ENCODE measurements at places on chromosomes 6 and 20.

- no peak for DNase-seq
Observed at GRCh38 chr20:45957021-45957941, 14.7 kb downstream of the ZNF335 start.

GRCh38 chr6:16058929-16059345 lies 69.9 kb upstream of the MYLIP start:
- DNase-seq: no peak

DNA sequence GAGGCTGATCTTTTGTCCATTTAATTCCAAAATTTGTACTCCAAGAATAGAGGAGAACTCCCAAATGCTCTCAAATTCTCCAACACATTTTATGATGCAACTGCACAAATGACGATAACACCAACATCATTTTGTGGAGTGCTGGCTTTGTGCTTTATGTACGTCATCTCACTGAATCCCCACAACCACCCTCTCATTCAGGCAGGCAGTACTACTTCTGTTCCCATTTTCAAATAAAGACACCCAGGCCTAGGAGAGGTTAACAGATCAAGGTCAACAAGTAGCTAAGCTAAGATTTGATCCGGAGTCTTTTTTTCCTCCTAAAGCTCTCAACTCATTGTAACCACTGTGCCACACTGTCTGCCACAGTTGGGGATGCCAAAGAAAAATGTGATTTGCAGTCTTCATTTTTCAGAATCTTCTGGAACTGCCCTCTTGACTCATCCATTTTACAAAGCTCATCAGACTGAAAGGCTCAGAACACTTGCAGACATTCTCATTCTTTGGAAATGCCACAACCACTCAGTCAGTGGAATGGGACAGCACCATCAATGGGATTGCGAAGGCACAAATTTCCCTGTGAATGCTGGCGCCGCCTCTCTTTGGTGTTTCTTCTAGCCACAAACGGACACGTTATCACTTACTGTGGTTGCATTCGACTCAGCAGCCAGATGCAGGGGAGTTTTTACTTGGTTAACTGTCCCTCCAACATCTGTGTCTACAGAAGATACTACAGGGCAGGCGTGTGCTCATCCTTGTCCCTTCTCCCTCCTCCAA lies 184.4 kb downstream of the GJA10 start:
- no peak for DNase-seq

DNA sequence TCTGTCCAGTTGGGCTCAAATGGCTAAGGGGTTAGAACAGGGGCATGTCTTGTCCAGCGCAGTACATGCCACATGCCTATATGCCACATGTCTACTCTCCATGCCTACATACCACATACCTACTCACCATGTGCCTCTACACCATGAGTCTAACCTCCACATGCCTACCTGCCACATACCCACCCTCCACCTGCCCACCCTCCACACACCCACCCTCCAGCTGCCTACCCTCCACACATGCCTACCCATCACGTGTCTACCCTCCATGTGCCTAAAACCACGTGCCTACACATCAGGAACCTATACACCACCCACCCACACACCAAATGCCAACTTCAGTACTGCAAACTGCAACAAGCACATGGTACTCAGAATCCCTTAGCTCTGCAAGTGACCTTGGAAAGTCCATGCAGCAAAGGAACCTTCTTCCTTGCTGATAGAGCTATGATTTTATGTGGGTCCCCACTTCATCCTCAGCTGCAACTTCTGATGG lies 113.0 kb upstream of the CST7 start:
- DNase-seq: no peak

DNA sequence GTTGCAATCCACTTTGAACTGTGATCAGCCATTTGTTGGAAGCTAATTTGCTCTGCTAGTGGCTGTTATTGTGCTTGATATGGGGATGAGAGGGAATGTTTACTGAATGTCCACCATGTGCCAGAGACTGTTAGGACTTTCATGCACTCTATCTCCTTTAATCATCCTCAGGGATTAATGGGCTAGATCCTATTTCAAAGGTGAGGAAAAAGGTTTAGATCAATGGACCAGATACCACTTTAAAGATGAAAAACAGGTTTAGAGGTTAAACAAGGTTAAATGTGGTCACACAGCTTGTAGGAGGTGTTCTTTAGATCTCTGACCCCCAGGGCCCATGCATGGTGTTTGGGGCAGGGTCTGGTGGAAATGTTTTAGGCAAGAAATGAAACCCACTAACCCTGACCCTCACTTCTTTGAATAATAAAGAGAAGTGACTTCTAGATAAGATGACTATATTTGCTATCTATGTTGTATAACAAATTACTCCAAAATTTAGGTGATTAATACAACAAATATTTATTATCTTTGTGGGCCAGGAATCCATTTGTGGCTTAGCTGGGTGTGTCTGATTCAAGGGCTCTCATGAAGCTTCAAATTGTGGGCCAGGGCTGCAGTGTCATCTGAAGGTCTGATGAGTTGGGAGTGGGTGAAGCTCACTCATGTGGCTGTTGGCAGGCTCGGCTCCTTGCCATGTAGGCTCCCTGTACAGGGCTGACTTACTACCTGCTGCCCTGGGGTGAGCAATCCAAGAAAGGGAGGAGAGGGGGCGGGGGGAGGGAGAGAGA lies 127.8 kb upstream of the FOXA2 start:
- DNase-seq: no peak

- no peak for DNase-seq
Observed at GRCh38 chr6:109834595-109835437, 143.3 kb upstream of the GPR6 start.

DNA sequence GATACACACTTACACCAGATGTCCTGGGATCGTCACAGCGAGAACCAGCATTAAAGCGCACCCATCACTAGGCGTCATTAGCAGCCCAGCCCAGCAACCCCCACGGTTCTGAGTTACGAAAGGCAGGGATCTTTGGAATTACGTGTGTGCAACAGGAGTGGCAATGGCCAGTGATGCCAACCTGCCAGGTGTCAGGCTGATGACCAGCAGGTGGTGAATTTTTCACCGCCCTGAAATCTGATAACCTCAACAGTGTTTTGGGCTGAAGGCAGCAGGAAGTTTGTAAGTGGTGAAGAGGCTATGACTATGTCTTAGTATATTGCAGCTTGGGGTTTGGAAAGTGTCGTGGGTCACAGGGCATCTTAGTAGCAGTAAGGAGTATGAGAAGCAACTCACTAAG lies 166.1 kb downstream of the TMEM242 start:
- no peak for DNase-seq

GRCh38 chr6:156589281-156589680 lies 187.9 kb upstream of the ARID1B start:
- no peak for DNase-seq

GRCh38 chr6:14550822-14551221 lies 433.2 kb downstream of the CD83 start:
- no peak for DNase-seq

DNA sequence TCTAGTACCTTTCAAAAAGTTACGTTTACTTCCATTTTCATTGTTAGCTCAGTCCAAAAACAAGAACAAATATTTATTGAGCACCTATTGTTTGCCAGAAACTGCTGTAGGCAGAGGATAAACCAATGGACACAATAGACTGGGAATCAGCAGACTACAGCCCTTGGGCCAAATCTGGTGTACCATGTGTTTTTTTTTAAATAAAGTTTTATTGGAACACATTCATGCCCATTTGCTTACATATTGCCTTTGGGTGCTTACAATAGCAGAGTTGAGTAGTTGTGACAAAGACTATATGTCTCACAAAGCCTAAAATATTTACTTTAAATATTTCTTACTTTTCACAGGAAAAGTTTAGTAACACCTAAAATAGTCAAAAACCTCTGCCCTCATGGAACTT lies 216.1 kb downstream of the COL9A1 start:
- DNase-seq: no peak

- no peak for DNase-seq
Observed at GRCh38 chr6:121765060-121765459, 329.6 kb downstream of the GJA1 start.

DNA sequence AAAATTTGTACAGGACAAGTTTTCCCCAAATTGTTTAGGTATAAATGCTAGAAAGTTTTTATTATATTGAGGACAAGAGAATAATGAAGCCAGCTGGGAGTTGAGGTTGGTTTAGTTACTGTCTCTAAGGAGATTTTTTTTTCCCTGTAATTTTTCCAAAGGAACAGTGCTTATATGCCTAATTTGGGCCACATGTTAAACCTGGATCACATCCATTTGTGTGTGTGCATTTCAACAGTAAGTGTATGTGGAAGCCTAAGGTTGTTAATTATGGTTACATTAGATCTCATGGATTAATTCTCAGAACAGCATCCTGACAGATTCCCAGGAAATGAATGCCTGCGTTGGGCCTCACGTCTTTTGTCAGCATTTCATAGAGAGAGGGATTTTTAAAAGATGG lies 4.5 kb downstream of the IGF2R start:
- DNase-seq: no peak

DNA sequence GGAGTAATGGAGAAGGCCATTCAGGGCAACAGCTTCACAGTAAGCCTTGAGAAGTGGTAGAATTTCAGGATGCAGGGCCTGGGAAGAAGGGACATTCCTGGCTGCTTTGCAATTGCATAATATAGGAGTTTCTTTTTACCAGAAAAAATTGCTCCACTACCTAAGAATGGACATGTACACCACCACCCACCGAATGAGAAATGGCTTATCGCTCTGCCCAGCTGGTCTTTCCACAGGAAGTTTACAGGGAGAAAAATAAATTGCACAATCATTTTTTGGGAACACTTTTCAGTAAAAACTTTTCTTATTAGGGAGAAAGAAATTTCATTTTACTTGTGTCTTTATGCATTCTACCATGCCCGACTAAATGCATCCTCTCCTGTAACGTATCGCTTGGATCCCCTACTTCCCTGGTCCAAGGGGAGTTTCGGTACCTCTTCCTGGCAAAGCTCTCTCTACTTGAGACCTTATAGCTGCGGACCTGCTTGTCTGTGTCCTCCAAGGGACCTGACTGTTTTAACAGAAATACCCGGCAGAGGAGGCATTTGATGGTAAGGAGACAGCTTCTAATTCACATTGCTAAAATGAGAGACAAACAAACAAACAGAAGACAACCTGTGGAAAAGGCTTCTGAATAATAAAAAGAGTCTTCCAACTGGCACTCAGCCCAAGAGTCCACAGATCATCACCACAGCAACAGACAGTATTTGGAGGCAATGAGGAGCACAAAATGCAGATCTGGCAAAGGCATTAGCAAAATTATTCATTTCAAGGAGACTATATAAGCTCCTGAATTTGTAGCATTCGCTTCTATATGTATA lies 54.2 kb downstream of the MAP3K5 start:
- DNase-seq: no peak

GRCh38 chr6:37617073-37617472 lies 80.6 kb downstream of the MDGA1 start:
- DNase-seq: no peak

DNA sequence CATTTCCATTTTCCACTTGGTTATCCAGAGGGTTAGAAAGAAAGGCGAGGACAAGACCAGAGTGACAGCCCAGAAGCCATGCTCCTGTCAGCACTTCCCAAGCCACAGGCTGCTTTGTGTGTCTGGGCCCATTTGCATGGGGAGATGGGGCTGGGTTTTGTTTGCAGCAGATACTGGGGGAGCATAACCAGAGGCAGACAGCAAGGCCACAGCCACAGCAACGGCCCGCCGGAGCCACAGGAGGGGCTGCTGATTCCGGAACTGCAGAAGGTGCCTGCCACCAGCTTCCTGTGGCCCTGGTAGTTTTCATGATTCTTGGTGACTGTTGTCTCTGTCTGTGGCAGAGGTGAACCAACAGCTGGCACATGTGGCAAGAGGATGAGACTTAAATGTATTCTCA lies 106.6 kb downstream of the DLL1 start:
- no peak for DNase-seq

DNA sequence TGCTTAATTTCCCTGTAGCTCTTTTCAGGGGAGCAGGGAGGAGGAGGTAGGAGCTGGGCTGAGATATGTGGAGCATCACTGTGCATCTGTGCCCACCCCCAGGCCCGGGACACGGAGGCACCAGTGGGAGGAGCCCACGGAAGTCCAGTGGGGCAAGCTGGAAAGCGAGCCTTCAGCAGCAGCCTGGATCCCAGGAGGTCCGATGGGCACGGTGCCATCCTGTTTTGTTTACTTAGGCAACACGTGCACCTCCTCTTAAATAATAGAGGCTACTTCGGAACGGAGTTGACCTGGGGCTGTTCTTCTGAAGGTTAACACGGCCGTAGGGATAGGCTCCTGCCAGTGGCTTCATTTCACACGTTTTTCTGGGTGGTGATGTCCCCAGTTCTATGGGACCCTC lies 51.6 kb downstream of the CDH4 start:
- DNase-seq: no peak

DNA sequence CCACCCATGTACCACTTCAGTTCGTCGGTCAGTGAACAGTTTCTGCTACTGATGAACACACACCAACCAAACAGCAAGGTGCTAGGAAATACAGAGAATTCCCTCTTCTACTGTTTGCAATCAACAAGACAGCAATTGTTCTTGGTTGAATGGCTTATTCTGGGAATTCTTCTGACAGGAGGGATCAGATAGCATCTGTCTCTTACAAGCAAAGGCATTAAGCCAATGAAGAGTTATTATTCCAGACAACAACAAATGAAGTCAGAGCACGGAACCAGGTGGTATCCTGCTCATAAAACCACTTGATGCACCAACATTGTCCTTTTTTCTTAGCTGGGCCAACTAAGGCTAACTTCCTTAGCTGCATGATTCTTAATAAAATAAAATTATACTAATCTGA lies 37.8 kb downstream of the PTPRK start:
- DNase-seq: no peak

GRCh38 chr6:15253203-15254022 lies 7.5 kb downstream of the JARID2 start:
- DNase-seq: no peak

GRCh38 chr20:57746201-57746600 lies 36.4 kb upstream of the PMEPA1 start:
- DNase-seq: no peak

DNA sequence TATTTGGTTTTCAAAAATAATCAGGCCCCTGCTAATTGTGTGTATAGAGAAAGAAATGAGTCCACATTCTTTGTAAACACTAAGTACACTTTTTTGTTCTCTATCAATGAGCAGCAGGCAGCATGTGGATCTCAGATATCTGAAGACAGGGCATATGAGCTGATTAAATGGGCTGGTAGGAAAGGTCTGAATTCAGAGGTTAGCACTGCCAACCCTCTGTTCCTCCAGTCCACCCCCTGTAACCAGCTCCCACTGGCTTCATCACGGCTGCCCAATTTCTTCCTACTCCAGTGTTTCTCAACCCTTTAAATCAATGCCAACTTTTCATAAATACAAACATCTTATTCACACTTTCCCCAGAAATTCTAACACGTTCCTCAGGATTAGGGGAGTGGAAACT lies 128.5 kb downstream of the TPBG start:
- DNase-seq: no peak

GRCh38 chr20:51637241-51637640 lies 94.7 kb upstream of the NFATC2 start:
- DNase-seq: no peak
